Activated effector memory CD4-positive, alpha-beta T cell treated with Interleukin-2 at 50 U/mL for 16 hours (primary cell): ENCODE measurements at places on chromosomes 1 and 21.

DNA sequence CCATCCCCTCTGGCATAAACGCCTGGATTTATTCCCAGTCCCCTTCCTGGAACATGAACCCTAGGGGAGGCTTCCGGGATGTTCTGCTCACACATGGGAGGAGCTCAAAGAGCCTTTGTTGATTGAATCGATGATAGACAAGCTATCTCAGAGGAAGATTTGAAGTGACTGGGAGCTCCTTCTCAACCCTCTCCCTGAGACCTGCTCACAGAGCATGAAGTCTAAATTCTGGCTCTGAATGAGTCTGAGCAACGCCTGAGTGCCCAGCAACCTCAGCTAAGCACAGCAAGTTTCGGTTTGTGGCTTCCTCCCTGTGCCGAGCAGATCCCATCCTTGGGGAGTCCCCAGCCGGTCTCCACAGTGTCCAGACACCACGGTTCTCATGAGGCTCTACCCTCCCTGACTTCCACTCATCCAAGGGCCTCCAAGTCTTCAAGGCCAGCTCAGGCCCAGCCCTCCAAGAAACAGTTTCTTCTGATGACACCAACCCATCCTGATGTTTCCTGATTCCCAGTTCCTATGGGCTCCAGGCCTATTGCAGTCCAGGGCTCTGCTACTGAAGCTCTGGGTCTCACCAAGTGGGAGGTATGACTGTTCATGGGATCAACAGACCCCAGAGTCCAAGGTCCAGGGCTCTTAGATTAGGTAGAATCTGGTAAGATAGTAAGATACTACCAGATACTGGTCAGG, 190.8 kb downstream of the DYRK1A start:
- no peak for DNase-seq

- no peak for DNase-seq
Observed at GRCh38 chr1:7726623-7727022, 44.5 kb upstream of the VAMP3 start.

DNA sequence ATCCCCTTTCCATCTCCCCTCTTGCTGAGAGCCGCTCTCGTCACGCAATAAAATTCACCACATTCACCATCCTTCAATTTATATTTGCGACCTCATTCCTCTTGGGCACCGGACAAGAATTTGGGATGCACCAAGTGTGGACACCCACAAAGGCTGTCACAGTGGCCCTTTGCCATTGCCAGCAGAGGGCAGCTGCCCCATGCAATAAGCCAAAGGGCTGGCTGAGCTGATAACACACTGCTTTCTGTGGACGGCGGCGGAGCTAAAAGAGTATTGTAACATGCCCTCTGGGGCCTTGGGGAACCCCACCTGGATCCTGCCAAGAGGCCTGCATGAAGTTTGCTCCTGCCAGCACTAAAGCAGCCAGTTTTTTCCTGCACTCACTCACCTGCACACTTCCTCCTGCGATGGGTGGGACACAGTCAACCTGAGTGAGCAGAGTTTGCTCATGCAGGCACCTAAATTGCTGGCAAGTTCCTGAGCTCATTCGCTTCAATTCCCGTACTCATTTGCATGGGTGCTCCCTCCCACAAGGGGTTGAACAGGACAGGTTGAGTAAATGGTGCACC, 792.3 kb upstream of the ADAMTS5 start:
- no peak for DNase-seq

- no peak for DNase-seq
Observed at GRCh38 chr1:55250399-55251075, 35.4 kb upstream of the USP24 start.

DNA sequence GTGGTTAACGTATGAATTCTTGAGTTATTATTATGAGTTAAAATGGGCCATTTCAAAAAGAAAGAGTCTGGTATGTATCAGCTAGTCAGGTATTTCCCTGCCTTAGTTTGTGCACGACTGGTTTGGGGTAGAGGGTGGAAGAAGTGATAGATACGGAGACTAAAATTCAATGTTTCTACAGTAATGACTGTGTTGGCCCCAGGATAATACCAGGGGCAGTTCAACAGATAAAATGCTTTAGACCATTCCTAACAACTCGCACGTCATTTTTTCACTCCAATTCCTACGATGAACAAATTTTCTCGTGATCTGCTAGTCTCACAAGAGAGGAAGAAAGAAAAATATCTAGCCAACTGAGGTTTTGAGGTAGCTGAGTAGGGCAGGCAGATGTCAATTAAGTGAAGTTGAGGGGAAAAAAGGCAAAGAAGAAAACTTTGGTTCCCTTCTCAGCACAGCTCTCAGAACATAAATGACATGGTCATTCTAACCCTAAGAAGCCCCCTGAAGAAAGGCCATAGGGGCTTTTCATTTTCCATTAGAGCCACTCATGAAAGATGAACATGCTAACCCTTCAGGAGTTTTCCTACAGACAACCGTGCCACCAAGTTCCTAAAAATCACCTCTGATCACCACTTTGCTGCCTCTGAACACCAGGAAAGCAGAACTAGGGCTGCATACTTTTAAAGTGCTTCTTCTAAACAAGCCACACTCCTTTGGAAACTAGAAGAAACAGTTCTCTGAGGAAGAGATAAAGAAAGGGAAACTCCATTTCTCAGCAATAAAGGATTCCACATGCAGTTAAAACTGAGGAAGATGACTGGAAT, 5.6 kb downstream of the MCOLN2 start:
- DNase-seq, result no peak
